ENCODE measurements at places on chromosomes 12 and 14.

GRCh38 chr14:99175331-99176155, 96.5 kb downstream of the BCL11B start:
- no peak for DNase-seq

DNA sequence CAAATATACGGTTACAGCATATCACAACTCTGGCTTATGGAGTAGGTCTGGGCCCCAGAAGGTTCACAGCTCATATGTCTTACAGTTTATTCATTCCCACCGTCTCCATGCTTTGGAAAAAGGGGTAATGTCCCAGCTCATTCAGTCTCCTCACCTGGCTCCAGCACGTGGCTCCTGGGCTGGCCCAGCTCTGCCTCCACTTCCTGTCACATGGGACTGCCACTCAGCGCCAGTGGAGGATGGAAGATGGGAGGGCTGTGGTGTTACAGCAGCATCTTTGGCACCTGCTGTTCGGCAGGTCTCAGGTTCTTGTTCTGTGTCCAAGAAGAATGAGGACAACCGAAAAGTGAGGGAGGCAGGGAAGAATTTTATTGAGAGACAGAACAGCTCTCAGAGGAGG, 216.3 kb upstream of the ATXN7L3B start:
- no peak for DNase-seq

- DNase-seq, result no peak
These were observed 66.1 kb downstream of the CCDC88C start for GRCh38 chr14:91351512-91351862.

- DNase-seq, result no peak
These were observed 22.8 kb downstream of the FMNL3 start for GRCh38 chr12:49684310-49684854.

GRCh38 chr14:103408491-103409155, 23.4 kb downstream of the MARK3 start:
- DNase-seq, result no peak

- no peak for DNase-seq
These were observed 245.9 kb downstream of the EMP1 start for GRCh38 chr12:13442457-13442856.

- DNase-seq, result peak; percentile 74
These were observed 93.9 kb upstream of the EVL start for GRCh38 chr14:99971087-99971940.

DNA sequence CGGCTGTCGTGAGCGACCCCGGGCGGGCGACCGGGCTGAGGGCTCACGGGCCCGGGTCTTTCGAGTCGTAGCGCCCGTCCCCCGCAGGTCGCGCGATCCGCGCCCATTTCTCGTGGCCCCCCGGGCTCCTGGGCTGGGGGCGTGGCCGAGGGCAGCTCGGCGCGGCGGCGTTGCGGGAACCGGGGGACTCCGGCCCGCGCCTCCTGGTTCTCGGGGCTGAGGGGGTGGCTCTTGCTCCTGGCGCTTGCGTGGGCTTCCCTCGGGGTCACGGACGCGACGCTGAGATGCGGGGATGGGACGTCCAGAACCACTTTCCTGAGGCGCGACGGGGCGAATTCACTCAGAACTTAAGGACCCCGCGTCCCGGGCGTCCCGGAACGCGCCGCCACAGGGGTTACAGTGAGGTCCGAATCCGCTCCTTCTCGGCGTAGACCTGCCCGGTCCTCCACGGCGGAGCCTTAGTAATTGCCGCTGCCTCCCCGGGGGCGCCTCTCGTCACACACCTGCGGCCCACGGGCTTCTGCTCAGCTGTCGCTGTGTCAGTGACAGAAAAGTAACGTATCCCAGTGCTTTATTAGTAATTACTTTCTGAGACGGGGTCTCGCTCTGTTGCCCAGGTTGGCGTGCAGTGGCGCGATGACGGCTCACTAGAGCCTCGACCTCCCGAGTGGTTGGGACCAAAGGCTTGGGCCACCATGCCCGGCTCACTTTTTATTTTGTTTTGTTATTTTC, 606 bp downstream of the EP400 start:
- DNase-seq, result no peak

GRCh38 chr12:3107954-3108353, 30.8 kb downstream of the TSPAN9 start:
- DNase-seq, result no peak

DNA sequence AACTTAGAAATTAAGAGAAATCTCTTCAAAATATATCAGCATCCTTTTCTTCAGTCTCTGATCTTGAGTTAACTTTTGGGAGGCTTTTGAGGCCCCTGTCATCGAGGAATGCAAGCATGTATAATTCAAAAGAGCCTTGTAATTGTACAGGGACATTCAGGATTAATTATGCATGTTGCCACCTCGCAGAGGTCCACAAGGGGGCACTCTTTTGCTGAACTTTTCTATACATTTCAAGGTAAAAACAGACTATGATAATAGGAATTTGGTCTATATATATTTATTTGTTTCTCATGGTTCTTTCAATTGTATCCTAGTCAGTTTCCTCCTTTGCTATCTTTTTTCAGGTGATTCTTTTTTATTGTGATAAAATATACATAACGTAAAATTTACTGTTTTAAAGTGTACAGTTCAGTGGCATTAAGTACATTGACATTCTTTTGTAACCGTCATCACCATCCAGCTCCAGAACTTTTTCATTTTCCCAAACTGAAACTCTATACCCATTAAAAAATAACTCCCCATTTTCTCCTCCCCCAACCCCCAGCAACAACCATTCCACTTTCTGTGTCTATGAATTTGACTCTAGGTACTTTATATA, 47.0 kb upstream of the SLC2A13 start:
- DNase-seq, result peak; percentile 25

- no peak for DNase-seq
These were observed 58.3 kb upstream of the NR2C1 start for GRCh38 chr12:95131589-95132340.

GRCh38 chr12:108905725-108906124, 25.8 kb downstream of the DAO start:
- DNase-seq, result no peak

- DNase-seq, result peak; percentile 87
These were observed 3.1 kb downstream of the CCND2 start for GRCh38 chr12:4276524-4277204.

DNA sequence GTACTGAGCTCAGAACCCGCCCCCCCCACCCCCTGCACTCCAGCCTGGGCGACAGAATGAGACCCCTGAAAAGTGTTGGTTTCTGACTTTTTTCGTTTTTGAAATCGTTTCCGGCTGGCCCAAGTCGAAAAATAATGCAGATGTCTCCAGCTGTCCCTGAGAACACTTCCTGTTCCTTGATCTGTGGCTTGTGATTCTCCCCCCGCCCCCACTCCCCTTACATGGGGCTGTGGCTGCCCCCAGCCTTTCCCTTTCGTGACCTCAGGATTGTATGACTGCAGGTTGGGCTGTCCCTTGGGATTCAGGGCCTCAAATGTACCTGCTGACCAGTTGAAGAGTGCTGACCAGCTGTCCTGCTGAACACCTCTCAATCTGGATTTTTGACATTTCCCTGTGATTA, 34.1 kb downstream of the NOC4L start:
- no peak for DNase-seq

GRCh38 chr12:84976133-84976532, 59.9 kb downstream of the TSPAN19 start:
- no peak for DNase-seq

DNA sequence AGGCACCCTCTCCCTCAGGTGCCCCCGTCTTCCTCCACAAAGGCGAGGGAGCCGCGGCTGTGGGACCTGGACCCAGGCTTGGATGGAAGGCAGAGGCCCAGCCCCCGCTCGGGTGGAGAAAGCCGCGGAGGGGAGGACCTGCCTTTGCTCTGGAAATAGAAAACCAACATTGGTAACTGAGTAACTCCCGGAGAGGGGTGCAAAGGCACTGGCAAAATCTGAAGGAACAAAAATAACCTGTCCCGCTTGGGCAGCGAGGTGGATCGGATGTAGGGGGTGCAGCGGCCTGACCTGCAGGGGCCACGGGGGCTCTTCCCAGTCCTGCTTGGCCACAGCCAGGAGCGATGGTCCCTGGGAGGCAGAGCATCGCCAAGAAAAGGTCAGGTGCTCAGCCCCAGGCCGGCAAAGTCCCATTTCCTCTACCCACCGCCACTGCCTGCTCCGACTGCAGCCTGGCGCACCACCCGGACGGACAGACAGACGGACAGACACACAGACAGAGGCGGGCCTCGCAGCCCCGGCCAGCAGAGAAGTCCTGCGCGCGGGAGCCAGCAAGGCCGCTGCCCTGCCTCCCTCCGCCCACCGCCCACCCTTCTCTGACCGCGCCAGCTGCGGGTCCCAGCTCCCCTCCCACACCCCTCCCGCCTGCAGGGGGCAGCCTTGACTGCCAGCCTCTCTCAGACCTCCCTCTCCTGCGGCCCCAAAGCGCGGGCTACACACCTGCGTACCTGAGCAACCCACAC, 21.4 kb upstream of the TMEM106C start:
- DNase-seq, result peak; percentile 37

- DNase-seq, result no peak
These were observed 33.8 kb upstream of the GALNT16 start for GRCh38 chr14:69226178-69226577.

GRCh38 chr12:111437816-111438454, 32.2 kb downstream of the SH2B3 start:
- peak; percentile 57 for DNase-seq

DNA sequence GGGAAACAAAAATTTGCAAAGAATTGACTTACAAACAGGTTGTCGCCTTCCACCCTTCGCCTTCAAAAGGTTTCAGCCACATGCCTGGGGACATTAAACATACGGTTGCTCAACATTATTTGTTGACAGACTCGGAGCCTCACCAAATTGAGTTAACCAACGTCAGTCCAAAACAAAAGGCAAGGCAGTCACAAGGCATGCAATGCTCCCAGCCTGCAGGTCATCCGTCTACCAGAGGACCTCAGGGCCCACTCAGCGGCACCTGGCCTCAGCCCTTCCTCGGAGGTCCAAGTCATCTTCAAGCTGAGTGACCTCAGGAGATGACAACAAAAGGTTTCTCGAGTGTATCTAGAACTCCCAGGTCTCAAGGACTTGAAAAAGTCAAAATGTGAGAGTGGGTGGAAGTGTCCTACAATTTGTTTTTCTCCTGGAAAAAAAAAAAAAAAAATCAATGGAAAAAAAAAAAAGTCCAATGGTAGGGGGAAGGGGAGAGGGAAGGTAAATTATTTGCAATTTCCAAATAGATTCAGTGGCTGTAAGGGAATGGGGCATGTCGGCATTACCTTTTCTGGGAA, 64.3 kb downstream of the KDM2B start:
- no peak for DNase-seq

DNA sequence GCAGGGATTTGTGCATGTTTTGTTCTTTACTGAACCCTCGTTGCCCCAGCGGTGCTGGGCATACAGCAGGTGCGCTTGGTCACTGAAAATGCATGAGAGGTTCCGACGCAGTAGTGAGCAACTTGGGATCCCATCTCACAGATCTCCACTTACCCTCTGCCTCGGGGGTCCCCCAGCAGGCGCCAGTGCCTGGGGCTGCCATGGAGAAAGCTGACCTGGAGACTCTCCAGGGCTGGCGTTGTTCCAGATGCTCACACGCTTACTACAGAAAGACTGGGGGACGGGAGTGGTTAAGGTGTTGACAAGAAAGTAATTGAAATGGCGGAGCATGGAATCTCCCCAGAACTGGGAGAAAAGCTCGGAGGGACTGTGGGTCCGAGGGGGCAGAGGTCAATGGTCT, 14.2 kb downstream of the GLT1D1 start:
- DNase-seq, result no peak

GRCh38 chr14:44940944-44941343, 20.8 kb downstream of the KLHL28 start:
- no peak for DNase-seq

DNA sequence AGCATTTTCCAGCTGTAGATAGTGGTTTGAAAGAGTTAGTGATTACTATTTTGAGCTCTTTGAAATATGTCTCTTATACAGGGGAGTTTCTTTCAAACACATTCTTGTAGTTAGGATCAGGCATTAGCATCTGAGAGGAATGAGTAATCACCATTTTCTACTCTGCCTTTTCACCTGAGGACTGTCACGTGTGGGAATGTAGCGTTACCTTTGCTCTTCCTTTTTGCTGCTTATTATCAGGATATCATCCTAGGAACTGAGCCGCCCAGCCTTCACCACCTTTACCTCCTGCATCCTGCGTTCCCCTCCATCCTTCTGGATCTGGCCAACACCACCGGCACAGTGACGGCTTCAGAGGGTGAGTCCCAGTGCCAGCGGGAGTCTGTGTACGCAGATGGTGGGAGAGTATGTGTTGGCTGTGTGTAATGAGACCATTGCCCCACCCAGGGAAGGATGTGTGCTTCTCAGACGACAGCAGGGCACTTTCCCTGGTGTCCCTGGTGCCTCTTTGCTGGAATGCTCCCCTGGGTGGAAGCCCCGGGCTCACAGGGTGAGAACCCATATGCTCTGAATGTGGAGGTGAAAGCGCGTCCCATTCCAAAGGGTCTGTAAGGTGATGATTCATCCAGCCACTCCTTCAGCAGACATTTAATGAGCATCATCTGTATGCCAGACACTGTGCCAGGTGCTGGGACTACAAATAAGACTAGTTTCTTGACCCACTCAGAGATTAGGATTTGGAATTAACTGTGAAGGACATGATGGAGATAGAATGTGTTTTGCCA, 27.5 kb downstream of the GSG1 start:
- DNase-seq, result no peak

- DNase-seq, result no peak
These were observed 175.3 kb downstream of the KIF26A start for GRCh38 chr14:104313674-104314073.

GRCh38 chr14:91737619-91738018, 5.7 kb upstream of the CATSPERB start:
- DNase-seq, result no peak

DNA sequence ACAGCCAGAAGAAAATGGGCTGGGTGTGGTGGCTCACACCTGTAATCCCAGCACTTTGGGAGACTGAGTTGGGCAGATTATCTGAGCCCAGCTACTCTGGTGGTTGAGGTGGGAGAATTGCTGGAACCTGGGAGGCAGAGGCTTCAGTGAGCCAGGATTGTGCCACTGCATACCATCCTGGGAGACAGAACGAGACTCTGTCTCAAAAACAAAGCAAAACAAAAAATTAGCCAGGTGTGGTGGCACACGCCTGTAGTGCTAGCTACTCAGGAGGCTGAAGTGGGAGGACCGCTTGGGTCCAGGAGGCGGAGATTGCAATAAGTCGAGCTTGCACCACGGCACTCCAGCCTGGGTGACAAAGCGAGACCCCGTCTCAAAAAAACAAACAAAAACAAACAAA, 3.8 kb upstream of the EMP1 start:
- no peak for DNase-seq

DNA sequence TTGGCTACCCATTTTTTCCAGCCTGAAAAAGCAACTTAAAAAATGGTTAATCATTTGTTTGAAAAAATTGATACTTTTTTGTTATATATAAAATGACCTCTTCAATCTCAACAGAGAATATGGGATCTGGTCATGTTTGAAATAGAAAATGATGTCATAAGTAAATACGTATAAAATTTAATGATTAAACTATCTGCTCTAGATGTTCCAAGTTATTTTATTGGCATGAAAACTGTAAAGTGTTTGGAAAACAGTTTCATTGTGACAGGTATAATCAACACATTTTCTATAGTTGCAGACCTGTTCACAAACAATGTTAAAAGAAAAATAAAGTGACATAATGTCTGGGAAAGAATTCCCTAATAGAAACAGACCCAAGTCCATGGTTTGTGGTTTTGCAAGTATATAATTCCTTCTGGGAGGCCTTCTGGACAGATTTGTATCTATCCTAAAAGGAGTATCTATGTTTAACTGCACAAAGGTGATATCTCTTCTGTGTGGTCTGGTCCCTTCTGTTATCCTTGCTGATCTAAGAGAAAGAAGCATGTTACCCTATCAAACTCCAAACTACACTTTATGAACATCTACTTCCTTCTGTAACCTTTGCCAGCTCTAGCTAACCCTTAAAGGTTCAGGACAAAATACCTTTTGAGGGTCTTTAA, 39.5 kb upstream of the LRIG3 start:
- DNase-seq, result no peak
